ENCODE measurements at places on chromosomes 4 and X.

GRCh38 chr4:168531305-168531704, 34.5 kb downstream of the PALLD start:
- peaks cover 28% of the 10 kb centered on the region for H3K27me3 ChIP-seq
- no peaks in the 10 kb centered on the region for H3K36me3 ChIP-seq
- no peak for ATAC-seq
- H3K4me3 ChIP-seq: no peak overlapping the region

GRCh38 chr4:25346913-25347312, 30.1 kb upstream of the ANAPC4 start:
- H3K27ac ChIP-seq: no peak overlapping the region
- H3K4me3 ChIP-seq: no peak overlapping the region
- peaks cover 15% of the 10 kb centered on the region for H3K36me3 ChIP-seq
- no peaks in the 10 kb centered on the region for H3K27me3 ChIP-seq
- peaks cover 8% of the 10 kb centered on the region for H3K4me1 ChIP-seq

GRCh38 chrX:13387666-13388494, 68.0 kb upstream of the ATXN3L start:
- H3K36me3 ChIP-seq: no peaks in the 10 kb centered on the region
- no peaks in the 10 kb centered on the region for H3K27me3 ChIP-seq
- H3K4me3 ChIP-seq: no peak overlapping the region
- peaks cover 5% of the 10 kb centered on the region for H3K4me1 ChIP-seq

GRCh38 chr4:180610324-180610723, 1632.9 kb upstream of the TENM3 start:
- no peak overlapping the region for H3K4me3 ChIP-seq
- no peaks in the 10 kb centered on the region for H3K4me1 ChIP-seq
- no peaks in the 10 kb centered on the region for H3K36me3 ChIP-seq
- ATAC-seq: no peak
- H3K27me3 ChIP-seq: no peaks in the 10 kb centered on the region

DNA sequence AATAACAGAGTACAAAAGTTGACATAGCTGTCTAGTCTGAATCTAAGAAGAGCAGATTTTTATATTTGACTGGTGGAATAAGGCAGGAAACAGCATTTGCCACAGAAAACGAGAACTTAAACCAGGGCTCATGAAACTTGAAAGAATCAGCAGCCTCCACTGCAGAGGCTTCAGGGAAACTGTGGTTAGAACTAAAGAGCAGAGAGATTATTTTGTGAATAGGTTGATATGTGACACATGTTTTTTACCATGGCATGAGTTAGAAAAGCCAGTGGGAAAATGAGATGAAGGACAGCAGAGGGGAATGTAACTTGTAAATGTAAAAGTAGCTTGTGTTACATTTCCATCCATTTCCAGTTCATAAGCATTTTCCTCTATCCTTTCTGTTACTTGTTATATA, 63.7 kb upstream of the CAMK2D start:
- H3K36me3 ChIP-seq: no peaks in the 10 kb centered on the region
- no peaks in the 10 kb centered on the region for H3K27me3 ChIP-seq
- peak; percentile 83 for ATAC-seq
- peaks cover 34% of the 10 kb centered on the region for H3K4me1 ChIP-seq
- H3K4me3 ChIP-seq: no peak overlapping the region
- peak overlapping the region; percentile 30 for H3K27ac ChIP-seq

DNA sequence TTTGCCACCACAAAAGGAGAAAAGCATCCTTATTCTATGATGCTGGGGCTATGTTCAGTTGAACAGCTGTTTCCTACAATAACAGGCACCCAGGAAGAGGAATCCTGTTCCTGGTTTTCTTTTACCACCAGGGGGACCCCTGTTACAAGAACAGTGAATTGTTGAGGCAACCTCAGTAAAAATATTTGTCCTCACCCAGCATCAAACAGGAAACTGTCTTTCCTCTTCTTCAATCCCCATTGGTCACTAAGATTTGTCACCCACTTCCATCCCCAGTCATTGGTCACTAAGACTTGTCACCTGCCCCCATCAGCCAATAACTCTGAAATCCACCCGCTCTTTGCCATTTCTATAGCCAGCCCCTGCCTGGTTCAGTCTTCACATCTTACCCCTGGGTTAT, 143.5 kb upstream of the GALNT7 start:
- ATAC-seq: no peak
- no peak overlapping the region for H3K27ac ChIP-seq
- H3K27me3 ChIP-seq: no peaks in the 10 kb centered on the region
- no peak overlapping the region for H3K4me3 ChIP-seq

- H3K27ac ChIP-seq: no peak overlapping the region
- ATAC-seq: no peak
- H3K4me3 ChIP-seq: no peak overlapping the region
- no peaks in the 10 kb centered on the region for H3K4me1 ChIP-seq
Observed at GRCh38 chr4:73315091-73315490, 56.5 kb upstream of the ANKRD17 start.

- H3K4me1 ChIP-seq: no peaks in the 10 kb centered on the region
- no peak for ATAC-seq
- no peak overlapping the region for H3K4me3 ChIP-seq
- H3K27ac ChIP-seq: no peak overlapping the region
- no peaks in the 10 kb centered on the region for H3K36me3 ChIP-seq
Observed at GRCh38 chr4:46506876-46507275, 116.9 kb upstream of the GABRA2 start.

DNA sequence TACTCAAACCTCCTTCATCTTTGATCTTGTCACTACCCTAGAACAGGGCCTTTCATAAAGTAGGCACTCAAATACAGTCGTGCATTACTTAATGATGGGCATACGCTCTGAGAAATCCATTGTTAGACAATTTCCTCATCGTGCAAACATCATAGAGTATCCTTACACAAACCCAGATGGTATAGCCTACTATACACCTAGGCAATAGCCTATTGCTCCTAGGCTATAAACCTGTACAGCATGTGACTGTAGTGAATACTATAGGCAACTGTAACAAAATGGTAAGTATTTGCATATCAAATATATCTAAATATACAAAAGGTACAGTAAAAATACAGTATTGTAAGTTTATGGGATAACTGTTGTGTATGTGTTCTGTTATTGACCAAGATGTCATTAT, 31.9 kb downstream of the CLDN2 start:
- H3K4me3 ChIP-seq: no peak overlapping the region
- peaks cover 23% of the 10 kb centered on the region for H3K36me3 ChIP-seq
- ATAC-seq: no peak
- no peak overlapping the region for H3K27ac ChIP-seq
- no peaks in the 10 kb centered on the region for H3K4me1 ChIP-seq

DNA sequence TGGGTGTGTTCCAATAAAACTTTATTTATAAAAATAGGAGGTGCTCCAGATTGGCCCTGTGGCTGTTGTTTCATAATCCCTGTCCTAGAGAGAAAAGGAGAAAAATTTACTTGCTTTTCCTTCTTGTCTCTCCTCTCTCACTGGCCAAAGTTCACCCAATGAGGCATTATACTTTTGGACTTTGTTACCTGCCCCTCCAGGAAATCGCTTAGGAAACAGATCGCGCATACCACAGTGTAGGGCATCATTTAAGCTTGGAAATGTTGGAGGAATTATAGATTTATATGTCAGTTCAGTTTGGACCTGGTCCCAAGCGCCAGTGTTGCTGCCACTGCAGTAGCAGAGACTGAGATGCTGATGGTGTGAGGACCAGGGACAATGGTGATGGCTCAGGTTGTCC, 337.6 kb upstream of the NR3C2 start:
- no peak overlapping the region for H3K27ac ChIP-seq
- H3K4me3 ChIP-seq: no peak overlapping the region
- no peaks in the 10 kb centered on the region for H3K27me3 ChIP-seq
- ATAC-seq: no peak

Measured in stimulated activated memory B cell treated with anti-CD40 and anti-IgM and Interleukin-4, amounts not matched to agents 10 μg/mL and 1 μg/mL and 100 μg/mL, for 72 hours (primary cell).